ENCODE measurements at places on chromosomes 6 and 20.
A peak's percentile ranks its signal among the peaks of the same experiment; 100 is the strongest.

- no peak for DNase-seq
Observed at GRCh38 chr6:6678811-6679210, 90.3 kb downstream of the LY86 start.

DNA sequence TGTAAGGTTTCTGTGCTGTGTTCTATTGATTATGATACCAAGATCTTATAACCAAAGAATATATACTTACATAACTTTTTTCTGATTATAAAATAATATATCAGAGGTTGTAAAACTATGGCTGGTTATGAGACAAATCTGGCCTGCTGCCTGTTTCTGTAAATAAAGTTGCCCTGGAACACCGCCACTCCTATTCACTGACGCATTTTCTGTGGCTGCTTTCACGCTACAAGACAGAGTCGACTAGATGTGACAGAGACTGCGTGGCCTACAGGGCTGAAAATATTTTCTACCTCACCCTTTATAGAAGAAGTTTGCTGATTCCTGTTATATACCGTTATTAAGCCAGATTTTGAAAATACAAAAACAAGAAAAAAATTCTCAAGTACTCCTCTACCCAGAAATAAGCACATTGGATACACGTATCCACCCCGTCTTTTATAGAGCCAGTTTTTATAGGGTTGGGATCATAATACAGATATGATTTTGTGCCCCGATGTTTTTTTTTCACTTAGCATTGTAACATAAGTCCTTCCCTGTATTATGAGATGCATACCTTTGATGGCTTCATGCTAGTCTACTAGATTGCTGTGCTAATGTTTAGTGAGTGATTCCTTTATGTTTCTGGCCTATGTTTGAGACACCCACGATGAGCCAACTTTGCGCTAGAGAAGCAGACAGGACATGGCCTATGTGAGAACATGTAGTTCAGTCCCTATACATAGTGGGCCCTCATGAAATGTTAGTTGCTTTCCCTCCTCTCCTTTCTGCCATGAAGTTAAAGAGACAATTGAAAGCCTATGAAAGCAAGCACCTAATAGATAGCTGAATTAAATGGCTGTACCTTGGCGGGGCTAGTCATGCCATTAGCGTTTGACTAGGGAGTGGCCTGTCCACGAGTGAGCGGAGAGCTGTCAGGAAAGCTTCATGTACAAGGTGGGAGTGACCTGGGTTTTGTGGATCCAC, 98.1 kb upstream of the KCNK16 start:
- DNase-seq = peak; percentile 91

DNA sequence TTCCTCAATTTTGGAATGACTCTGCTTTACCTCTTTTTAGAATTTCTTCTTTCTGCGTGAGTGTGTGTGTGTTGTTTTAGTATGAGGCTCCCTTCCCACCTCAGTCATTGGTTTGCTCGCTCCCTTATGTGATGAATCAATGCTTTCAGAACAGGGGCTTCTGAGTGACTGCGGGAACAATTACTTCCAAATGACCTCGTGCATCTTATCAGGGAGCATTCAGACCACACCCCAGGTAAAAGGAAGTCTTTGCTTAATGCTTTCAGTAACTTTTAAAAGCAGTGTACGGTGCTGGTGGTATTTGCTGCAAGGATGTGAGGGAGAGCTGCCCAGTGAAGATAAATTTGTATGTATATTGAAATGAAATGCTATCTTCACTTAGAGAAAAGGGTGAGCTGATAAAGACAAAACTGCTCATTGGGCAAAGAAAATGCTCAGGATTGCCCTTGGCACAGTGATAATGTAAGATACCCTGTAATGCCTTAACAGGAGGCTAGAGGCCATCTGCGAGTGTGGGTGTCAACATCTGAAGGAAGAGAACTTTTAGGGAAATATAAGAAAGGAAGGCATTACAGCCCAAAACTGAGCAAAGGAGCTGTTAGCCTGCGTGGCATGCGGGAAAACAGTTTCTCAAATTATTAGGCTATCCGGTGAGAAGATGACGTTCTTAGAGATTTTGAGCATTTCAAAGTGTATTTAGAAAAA, at the start of gene MLIP:
MLIP (plus strand) TSS at position 103 of the 705 bp plus-strand sequence; CDS start at position 140, 37 bp downstream.
- DNase-seq = no peak

GRCh38 chr20:49677777-49678758, 35.6 kb downstream of the B4GALT5 start:
- no peak for DNase-seq

GRCh38 chr6:89527634-89528033, 94.7 kb downstream of the ANKRD6 start:
- no peak for DNase-seq

GRCh38 chr20:33833333-33833732, 22.2 kb downstream of the CHMP4B start:
- no peak for DNase-seq

GRCh38 chr6:90687775-90688380, 101.0 kb upstream of the MAP3K7 start:
- DNase-seq = no peak

Data from esophagus muscularis mucosa (tissue), 4 donors.